NCI-H524 (cell line): ENCODE measurements at places on chromosomes 3 and 15.

- DNase-seq: peak; percentile 98
Measured at GRCh38 chr15:79923515-79924169, 26.8 kb upstream of the MTHFS start.

GRCh38 chr15:75335313-75335704, 554 bp upstream of the COMMD4 start:
- DNase-seq: no peak

DNA sequence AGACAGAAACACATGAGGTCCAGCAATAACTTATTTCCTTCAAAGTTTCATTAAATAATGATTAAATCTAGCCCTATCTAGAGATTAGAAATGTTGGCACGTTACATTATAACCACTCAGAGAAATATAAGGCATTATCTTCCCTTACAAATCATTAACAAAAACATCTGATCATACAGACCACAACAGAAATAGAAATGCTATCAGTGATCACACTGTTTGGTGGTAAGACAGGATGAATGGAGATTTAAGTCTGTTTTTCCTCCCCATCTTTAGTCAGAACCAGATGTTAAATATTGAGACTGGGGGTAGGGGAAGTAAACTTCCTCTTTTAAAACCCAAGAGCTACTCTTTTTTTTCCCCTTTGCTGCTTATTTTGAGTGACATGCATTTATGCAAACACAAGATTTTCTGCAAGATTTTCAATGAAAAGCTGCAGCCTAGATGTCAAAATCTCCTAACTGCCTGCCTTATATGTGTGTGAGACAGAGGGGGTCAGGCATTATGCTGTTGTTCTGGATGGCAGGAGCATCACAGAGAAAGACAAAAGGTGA, 70.4 kb downstream of the CBLB start:
- no peak for DNase-seq

- no peak for DNase-seq
Measured at GRCh38 chr3:177137774-177138705, 59.2 kb downstream of the TBL1XR1 start.

GRCh38 chr3:134327594-134327975, 46.7 kb downstream of the AMOTL2 start:
- DNase-seq: no peak
